ENCODE measurements at places on chromosomes 11 and 22.

- no peak for DNase-seq
These were observed 45.3 kb upstream of the SHISAL1 start for GRCh38 chr22:44357966-44358465.

GRCh38 chr11:68014157-68014946 lies 4.2 kb downstream of the ALDH3B1 start:
- no peak for DNase-seq

- DNase-seq: no peak
These were observed 243.4 kb upstream of the POU2AF2 start for GRCh38 chr11:111001986-111002611.

DNA sequence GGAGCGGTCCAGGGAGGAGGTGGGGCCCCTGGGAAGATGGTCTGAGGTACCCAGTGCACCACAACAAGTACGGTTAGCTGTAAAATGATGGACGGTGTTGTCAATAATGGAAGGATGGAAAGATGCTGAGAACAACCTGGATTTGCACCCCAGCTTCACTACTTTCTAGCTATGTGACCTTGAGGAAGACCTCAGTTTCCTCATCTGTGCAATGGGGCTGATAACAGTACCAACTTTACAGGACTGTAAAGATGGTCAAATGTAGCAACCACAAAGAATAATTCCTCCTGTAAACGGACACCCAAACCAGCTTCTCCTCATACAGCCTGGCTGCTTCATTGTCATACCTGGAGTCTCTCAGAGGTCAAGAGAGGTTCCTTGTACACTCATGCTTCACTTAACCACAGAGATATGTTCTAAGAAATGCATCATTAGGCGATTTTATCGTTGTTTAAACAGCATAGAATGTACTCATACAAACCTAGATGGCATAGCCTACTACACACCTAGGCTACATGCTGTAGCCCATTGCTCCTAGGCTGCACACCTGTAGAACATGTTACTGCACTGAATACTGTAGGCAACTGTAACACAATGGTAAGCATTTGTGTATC lies 65.5 kb upstream of the LMO2 start:
- DNase-seq: no peak

- no peak for DNase-seq
These were observed 83.5 kb upstream of the FAT3 start for GRCh38 chr11:92141159-92141558.

GRCh38 chr22:27585141-27585540 lies 216.4 kb downstream of the MN1 start:
- no peak for DNase-seq

DNA sequence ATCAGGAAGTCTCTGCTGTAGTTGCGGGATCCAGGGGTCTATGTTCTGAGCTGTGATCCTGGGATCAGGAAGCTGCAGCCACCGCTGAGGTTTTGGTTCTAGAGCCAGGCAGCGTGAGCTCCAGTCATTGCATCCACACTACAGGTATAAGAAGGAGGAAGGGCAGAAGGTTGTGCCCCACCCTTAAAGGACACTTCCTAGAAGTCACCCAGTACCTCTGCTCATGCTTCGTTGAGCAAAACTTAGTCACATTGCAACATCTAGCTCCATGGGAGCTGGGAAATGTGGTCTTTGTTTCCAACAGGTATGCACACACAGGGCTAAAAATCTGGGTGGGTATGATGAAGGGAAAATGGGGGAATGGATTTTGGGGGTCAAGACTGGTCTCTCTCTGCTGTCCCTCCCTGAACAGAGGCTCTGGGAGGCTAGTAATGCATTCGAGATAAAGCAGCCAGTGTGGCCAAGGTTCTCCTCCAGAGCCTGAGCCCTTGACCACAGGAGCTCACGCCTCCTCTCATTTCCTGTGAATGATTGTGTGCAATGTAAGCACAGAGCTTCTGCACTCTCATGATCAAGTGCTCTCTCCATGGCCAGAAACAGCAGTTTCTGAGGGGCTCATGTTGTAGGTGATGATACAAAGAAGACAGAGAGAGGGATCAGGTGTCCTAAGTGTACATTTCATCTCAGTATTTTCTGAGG lies 86.8 kb upstream of the OR4B1 start:
- DNase-seq: no peak

DNA sequence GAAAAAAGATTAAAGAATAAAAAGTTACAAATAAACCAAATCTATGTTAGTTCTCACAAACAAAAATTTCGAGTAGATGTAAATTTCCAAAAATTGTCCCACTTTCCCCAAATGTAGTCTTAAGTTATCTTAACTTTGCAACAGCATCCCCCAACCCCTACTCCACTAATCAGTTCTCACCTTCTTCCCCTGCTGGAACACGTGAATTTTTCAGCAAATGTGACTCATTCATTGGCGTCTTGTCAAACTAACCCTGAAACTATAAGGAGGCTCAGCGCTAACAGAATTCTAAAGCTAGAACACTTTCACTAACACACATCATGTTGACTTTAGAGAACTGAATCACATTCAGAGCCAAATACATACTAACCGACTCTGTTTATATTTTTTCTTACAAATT lies 46.1 kb downstream of the PHF21A start:
- DNase-seq: no peak
